Mesenchymal stem cell (in vitro differentiated cells and primary cell): ENCODE measurements at places on chromosomes 6 and 20.

DNA sequence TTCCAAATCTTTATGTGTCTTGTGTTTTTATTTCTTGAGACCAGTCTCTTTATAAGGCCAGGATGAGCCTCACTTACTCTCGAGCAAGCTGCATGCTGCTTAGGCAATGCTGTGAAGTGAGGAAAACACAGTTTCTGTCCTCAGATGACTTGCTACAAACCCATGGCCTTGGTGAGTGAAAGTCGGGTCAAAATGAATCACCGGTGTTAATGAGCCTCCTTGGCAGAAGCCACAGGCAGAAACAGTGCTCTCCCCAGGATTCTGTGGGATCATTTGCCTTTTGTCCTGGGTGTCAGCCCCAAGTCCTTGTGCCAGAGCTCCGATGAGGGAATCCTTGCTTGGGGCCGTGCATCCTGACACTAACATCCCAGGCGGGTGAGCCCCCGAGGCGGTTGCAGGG lies 482.5 kb downstream of the QKI start:
- no peak for DNase-seq

- DNase-seq = peak; percentile 88
Observed at GRCh38 chr6:53042112-53042511, 23.1 kb upstream of the FBXO9 start.

- DNase-seq = no peak
Observed at GRCh38 chr20:9279918-9280401, 211.1 kb downstream of the PLCB4 start.

DNA sequence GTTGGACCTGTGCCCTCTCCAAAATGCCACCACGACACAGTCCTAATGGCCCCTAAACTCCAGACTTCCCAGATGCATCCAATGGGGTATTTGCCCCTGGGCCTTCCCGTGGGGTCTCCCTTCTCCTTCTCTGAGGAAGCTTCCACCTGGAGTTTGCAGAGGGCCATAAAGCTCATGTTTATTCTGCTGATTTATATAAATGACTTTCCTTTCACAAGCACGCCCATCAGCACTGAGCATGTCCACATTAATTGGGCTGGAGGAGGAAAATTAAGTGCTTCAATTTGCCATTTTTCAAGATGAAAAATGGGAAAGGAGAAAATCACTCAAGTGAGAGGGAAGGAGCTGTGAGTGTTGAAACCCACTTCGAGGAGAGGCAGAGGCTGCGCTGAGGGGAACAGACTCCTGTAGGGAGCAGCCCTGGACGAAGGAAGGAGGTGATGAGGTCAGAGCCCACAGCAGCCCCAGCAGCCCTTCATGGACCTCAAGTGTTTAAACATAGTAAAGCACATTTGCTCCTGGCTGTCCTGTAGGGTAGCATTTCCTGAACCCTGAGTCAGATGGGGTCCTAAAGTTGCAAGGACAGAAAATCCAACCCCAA lies 434.9 kb upstream of the SULF2 start:
- no peak for DNase-seq

DNA sequence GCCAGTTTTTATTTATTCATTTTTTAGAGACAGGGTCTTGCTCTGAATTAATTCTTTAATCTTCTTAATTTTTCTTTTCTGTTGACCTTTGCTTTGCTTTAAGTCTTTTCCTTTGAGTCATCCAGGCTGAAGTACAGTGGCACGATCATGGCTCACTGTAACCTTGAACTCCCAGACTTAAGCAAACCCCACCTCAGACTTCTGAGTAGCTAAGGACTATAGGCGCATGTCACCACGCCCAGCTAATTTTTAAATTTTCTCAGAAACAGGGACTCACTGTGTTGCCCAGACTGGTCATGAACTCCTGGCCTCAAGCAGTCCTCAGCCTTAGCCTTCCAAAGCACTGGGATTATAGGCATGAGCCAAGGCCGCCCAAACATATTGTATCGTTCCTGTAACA lies 71.3 kb upstream of the GNRH2 start:
- DNase-seq = no peak

GRCh38 chr6:42158011-42158410 lies 15.2 kb upstream of the GUCA1A start:
- peak; percentile 8 for DNase-seq

DNA sequence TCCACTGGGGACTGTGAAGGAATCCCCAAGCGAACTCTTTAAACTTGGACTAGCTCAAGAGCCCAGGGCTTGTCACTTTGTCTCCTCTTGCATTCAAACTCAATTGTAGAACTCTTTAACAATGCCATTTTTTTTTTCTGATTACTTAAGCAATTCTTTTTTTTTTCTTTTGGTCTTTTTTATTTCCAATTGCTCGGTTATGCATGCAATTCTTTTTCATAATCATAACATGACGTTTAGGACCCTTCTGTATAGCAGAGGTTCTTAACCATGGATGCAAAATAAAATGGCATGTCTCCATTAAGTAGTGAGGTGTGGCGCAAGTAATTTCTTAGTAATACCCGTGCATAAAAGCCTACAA lies 466 bp upstream of the BFSP1 start:
- DNase-seq = no peak

DNA sequence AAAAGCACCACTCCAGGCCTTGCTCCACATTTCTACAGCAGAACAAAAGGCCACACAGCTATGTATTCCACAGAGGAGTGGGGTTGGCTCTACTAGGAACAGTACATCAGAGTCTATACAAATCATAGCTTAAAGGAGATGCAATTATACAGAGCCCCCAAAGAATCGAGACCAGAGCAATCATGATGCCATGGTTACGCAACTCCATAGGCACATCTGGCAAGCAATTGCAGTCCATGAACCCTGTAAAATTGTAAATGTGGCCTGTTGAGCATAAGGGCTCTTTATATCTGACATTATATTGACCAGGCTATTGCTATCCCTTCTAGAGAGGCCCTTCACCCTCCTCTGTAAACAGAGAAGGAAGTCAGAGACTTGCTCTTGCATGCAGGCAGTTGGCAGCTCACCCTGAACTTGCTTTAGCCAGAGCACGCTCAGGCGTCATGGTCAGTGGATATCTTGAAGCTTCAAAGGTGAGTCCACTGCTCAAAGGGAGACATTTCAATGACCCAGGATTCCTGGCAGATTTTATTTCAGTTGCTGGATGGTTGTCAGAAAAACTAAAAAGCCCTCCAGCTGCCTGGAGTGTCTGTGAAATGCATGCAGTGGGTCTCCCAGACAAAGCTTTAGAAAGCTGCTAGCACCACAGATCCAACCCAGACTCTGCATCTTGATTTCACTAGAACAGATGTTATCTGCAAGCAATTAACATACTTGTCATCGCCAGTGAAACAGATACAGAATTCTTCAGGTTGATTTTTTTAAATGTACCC lies 357.2 kb downstream of the CENPW start:
- no peak for DNase-seq

- DNase-seq = no peak
Observed at GRCh38 chr6:16841241-16841640, 80.0 kb upstream of the ATXN1 start.

DNA sequence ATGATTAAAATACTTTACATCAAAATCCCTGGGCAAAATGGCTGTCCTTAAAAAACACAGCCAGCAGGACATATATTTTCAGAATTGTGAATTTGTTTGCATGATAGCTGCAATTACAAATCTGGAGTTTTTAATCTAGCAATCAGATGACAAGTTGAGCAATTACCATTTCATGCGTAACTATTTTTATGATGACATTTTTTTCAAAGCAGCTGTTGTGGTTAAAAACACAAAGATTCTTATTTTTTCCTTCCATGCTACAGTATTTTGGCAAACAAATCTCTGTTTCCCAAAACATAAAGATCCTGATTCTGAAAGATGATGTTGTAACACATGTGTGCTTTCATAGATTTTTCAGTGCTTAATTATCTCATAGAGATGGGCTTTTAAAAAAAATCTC lies 90.2 kb downstream of the PHACTR1 start:
- no peak for DNase-seq

GRCh38 chr6:145829102-145829501 lies 14.5 kb upstream of the FBXO30 start:
- DNase-seq = no peak

DNA sequence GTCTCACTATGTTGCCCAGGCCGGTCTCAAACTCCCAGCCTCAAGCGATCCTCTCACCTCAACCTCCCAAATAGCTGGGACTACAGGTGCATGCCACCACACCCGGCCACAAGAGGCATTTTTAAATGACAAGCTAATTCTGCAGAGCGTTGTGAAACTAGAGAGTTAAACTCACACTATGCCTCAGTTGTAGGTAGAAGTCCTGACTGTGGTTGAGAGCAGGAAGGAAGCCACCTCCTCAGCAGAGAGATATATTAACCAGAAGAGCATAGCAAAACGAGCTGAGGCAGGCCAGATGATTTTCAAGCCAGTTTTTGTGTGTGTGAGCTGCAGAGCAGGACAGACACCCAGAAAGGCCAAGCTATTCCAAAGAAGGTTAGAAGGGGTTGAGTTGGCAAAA lies 150.3 kb downstream of the MBOAT1 start:
- DNase-seq = no peak

DNA sequence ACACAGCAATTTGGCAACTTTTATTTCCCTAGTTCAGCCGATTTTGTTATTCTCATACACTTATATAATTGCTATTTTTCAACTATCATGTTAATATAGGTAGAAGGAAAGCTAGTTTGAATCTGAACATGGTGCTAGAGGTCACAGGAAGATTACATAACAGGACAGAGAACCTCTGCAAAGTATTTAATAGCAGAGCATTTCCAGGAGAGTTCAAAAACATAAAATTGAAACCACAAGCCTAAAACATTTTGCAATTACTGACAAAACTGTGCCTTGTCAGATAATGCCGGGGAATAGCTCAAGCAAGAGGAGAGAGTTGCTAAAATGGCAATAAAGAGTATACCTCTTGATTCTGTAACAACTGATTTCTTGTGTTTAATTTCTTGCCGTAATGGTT lies 70.8 kb downstream of the TFAP2B start:
- no peak for DNase-seq

- peak; percentile 30 for DNase-seq
Observed at GRCh38 chr20:5000263-5001173, 792 bp downstream of the SLC23A2 start.

- no peak for DNase-seq
Observed at GRCh38 chr6:42333612-42334011, 116.0 kb upstream of the MRPS10 start.

DNA sequence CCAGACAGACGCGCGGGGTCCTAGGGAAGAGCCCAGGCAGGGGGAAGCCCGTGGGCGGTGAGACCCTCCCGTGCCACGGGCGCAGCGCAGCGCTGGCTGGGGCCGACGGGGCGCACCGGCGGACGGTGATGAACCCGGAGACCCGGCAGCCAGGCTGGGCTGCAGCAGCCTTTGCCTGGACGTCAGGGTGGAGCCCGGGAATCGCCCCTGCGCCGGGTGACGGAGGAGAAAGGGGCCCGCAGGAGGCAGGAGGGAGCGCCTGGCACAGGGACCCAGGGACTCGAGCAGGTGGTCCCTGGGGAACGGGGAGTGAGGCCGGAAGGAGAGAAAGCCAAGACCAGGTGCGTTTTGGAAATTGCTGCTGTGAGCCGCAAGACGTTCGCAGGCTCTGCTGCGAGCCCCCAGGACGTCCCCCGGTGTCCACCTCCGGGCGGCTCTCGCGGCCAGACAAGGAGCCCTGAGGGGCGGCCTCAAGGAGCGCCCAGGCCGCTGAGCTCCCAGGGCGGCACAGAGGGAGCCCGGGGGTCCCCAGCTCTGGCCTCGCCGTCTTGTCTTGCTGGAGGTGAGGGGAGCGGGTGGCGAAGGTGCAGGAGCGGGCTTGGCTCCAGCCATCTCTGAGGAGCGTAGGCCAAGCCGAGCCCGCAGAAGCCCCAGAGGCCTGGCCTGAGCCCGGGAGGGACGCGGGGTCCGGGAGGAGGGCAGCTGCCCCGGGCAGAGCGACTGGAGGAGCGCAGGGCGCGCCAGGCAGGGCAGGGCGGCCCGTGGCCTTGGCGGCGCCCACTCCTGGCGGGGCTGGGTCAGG lies 191.2 kb upstream of the PDE10A start:
- DNase-seq = no peak

- peak; percentile 71 for DNase-seq
Observed at GRCh38 chr6:138109042-138109997, 2.1 kb upstream of the PERP start.

- DNase-seq = no peak
Observed at GRCh38 chr6:167778497-167779128, 48.1 kb upstream of the AFDN start.

- DNase-seq = peak; percentile 13
Observed at GRCh38 chr6:100998111-100998510, 117.0 kb upstream of the ASCC3 start.

DNA sequence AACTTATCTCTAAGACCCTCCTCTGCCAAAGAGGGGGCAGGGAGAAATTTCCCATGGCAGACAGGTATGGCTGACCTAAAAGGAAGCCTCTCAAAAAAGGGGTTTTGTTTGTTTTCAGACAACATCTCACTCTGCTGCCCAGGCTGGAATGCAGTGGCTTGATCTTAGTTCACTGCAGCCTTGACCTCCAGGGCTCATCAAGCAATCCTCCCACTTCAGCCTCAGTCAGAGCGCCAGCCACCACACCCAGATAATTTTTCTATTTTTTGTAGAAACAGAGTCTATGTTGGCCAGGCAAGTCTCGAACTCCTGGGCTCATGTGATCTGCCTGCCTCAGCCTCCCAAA lies 3.8 kb downstream of the EZR start:
- no peak for DNase-seq

- DNase-seq = peak; percentile 12
Observed at GRCh38 chr20:50844430-50845100, 49.7 kb downstream of the BCAS4 start.

DNA sequence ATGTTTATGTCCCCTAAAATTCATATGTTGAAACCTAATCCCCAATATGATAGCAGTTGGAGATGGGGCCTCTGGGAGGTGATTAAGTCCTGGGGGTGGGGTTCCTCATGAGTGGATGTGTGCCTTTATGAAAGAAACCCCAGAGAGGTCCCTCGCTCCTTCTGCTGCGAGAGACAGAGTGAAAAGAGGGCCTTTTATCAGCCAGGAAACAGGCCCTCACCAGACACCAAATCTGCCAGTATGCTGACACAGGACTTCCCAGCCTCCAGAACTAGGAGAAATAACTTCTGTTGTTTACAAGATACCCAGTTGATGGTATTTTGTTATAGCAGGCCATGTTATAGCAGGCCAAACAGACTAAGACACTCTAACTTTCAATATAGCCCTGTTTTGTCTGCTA lies 100.9 kb upstream of the NFATC2 start:
- DNase-seq = peak; percentile 40

- peak; percentile 86 for DNase-seq
Observed at GRCh38 chr6:26021001-26021349, 58.4 kb downstream of the TRIM38 start.

- no peak for DNase-seq
Observed at GRCh38 chr6:88586371-88587149, 376.9 kb downstream of the RNGTT start.

DNA sequence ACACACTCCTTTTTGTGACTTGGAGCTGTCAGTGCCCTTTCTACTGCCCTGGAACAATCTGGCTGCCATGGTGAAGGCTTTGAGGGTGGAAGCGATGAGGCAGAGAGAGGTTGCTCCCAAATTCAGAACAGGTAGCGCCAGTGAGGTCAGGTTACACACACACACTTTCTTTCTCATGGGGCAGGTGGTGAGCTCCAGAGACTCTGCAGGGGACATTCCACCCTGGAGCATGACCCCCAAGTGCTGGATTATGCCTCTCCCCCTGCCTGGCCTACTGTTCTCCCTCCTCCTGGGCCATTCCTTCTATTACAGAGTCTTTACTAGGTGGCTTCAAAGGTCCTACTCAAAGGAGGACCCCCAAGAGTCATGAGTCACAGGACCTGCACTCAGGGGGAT lies 98.0 kb downstream of the EYA2 start:
- DNase-seq = no peak
